ENCODE measurements at places on chromosomes 1 and 21.

GRCh38 chr1:38860454-38860795 is 853 bp upstream of the RRAGC start:
- no peak for DNase-seq

DNA sequence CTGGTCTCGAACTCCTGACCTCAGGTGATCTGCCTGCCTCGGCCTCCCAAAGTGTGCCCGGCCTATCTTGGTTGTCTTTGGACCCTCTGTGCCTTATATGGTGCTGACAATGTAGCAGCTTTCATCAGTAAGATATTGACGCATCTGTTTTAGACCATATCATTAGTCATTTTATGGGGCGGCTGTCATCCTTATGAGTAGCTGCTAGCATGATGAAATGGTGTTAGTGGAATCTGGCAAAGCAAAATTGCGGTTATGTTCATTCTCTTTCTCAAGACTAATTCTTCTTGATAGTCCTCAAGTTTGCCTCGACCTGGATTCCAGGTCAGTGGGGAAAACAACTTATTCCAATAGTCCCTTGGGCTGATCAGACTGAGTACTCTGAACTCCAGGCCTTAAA is 199.9 kb downstream of the PRDM2 start:
- no peak for DNase-seq

- no peak for DNase-seq
Measured at GRCh38 chr21:35394634-35395369, 345.7 kb upstream of the RUNX1 start.

GRCh38 chr1:84876353-84876752 is 16.7 kb downstream of the LPAR3 start:
- no peak for DNase-seq

- no peak for DNase-seq
Measured at GRCh38 chr1:8684590-8684989, 132.8 kb downstream of the RERE start.

DNA sequence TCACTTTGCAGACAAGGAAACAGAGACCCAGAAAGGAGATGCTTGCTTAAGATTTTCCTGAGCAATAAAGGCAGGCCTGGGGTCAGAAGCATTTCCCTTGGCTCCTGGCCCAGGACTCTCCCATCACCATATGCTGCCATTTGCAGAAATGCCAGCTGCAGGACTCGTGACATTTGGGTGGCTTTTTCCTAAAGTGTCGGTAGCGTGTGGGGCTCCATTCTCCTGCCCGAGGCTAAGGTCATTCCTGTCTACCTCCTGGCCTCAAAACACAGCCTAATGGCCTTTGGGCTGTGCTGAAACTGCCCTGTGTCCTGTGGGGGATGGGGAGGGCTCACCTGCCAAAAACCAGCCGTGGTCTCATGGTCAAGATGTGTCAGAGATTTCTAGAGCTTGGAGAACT is 216.1 kb upstream of the EDN2 start:
- DNase-seq = no peak

GRCh38 chr1:94798462-94798861 is 21.7 kb upstream of the SLC44A3 start:
- no peak for DNase-seq

DNA sequence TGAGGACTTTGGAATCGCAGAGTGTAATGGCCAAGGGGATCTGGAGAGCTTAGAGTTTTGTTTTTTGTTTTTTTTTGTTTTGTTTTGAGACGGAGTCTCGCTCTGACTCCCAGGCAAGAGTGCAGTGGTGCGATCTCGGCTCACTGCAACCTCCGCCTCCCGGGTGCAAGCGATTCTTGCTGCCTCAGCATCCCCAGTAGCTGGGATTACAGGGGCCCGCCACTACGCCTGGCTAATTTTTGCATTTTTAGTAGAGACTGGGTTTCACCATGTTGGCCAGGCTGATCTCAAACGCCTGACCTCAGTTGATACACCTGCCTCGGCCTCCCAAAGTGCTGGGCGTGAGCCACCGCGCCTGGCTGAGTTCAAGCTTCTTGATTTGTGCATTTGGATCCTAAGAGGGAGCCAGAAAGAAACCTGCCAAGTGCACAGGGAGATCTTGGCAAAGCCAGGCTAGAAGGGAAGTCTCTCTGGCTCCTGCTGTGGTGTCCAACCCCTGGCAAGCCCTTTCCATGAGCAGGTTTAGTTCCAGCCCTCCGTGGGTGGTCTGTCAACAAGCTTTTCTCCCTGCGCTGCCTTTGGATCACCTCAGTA is 852 bp downstream of the FAAH start:
- no peak for DNase-seq

DNA sequence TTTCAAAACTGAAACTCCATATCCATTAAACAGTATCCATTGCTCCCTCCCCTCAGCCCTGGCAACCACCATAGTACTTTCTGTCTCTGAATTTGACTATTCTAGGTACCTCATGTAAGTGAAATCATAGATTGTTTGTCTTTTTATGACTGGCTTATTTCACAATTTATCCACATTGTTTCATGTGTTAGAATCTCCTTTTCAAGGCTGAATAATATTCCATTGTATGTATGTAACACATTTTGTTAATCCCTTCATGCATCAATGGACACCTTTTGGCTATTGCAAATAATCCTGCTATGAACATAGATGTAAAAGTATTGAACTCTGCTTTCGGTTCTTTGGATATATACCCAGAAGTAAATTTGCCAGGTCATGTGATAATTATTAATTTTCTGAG is 37.5 kb downstream of the AGO3 start:
- no peak for DNase-seq

GRCh38 chr1:24091971-24092482 is 19.9 kb downstream of the MYOM3 start:
- no peak for DNase-seq

DNA sequence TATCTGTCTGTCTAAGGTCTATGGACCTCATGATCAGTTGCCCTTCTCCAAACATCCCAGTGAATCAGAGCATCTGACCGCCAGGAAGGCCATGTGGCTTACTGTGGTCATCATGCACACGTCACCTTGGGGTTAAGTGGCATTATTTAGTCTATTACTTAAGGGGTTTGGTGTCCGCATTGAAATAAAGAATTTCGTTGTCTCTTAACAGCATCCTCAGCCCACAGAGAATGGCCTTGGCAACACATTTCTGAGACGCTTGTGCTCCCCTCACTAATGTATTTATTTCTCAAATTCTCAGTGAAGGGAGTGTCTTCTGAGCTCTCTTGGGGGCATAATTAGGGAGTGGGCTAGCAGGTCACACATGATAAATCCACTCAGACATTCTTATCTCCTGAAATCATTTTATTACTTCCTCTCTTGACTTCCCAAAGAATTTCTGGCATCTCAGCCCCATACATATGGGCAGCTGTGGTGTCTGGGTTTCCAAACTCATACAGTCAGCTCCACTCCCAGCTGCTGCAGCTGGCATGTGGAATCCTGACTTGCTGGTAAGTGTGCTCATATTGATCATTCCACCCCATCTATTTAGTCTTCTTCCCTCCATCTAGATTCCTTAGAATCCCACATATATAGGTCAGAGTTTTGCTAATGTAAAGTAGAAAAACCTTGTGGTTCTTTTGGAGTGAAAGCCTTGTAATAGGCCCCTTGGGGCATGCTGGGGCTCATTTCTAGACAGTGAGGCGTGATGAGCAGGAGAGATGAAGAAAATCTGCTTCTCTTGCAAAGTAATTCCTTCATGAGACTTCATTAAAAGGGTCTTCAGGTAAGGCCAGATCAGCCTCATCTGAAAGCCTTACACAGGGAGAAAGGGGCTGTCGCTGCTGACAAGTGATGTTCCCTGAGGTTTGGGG is 110.5 kb downstream of the HHAT start:
- no peak for DNase-seq

DNA sequence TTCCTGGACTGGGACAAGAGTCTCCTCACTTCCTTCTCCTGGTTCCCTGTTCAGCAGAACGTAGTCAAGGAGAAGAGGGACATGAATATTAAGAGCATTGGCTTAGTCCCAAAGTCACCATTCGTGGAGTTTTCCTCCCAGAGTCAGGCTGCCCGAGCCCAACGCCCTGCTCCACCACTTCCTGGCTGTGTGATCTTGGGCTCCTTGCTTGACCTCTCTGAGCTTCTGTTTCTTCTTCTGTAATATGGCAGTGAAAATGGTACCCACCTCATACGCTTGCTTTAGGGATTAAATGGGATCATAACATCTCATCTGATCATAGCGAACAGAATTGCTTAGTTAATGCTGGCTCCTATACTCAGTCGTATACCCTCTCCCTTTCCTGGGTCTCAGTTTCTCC is 12.0 kb upstream of the CASZ1 start:
- no peak for DNase-seq

- no peak for DNase-seq
Measured at GRCh38 chr1:66357478-66358197, 176.3 kb upstream of the SGIP1 start.

GRCh38 chr1:217528271-217528670 is 102.6 kb downstream of the GPATCH2 start:
- no peak for DNase-seq

DNA sequence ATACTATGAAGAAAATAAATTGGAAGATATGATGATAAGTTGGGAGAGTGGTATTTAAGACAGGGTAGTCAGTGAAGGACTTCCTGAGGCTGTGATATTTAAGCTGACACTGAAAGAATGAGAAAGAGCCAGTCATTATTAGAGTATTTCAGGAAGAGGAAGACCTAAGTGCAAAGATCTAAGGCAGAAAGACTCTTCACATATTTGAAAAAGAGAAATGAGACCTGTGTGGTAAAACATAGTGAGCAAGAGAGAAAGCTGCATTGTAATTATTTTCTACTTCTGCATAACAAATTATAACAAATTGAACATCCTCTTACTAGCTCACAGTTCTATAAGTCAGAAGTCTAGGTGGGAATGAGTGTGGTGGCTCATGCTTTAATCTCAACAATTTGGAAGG is 34.6 kb upstream of the DOCK7 start:
- no peak for DNase-seq

- no peak for DNase-seq
Measured at GRCh38 chr1:151867321-151867720, 13.8 kb upstream of the THEM5 start.

- no peak for DNase-seq
Measured at GRCh38 chr1:9890224-9890731, 19.8 kb downstream of the CTNNBIP1 start.

GRCh38 chr1:103448560-103448959 is 76.9 kb upstream of the RNPC3 start:
- no peak for DNase-seq

- DNase-seq = no peak
Measured at GRCh38 chr1:109620401-109620791, 759 bp downstream of the AMPD2 start.

DNA sequence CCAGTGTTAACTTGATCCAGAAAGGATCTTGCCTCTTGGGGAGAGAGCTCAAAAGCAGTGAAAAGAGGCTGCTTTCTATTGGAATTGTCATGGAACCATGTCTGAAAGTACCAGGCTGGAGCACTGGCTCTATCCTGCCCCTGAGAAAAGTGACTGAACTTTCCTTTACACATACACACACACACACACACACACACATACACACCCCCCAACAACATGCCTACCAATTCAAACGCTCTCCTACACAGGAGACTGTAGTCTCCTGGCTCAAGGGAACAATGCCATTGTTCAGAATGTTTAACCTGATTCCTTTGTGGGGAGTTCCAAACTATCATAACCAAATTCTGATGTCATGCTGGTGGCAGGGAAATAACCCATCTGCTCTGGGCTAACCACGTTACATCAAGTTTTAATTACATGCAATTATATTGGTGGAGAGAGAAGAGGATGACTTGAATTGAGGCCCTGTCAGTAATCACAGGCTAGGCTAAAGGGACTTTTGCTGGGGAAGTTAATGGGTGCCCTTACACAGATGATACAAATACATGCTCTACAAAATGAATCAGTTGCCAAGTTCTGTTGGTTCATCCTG is 52.3 kb upstream of the DUSP10 start:
- peak; percentile 18 for DNase-seq

DNA sequence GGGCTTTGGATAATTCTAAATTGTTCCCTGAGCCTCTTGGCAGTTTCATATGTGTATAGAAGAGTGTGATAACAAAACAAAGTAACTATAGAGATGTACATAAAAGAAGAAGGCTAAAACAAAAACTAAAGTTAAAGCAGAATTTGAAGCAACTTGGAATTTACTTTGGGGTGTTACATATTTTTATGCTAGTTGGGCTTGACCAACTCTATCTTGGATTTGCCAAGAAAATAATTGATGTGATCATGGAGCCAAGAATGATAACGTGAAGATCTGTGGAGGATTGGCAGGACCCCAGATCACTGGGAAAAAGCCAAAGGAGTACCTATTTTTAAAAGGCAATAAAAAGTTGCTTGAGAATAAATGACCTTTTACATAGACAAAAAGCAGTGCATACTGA is 206.9 kb downstream of the LMO4 start:
- no peak for DNase-seq

- no peak for DNase-seq
Measured at GRCh38 chr1:193070942-193071341, 11.5 kb downstream of the RO60 start.

DNA sequence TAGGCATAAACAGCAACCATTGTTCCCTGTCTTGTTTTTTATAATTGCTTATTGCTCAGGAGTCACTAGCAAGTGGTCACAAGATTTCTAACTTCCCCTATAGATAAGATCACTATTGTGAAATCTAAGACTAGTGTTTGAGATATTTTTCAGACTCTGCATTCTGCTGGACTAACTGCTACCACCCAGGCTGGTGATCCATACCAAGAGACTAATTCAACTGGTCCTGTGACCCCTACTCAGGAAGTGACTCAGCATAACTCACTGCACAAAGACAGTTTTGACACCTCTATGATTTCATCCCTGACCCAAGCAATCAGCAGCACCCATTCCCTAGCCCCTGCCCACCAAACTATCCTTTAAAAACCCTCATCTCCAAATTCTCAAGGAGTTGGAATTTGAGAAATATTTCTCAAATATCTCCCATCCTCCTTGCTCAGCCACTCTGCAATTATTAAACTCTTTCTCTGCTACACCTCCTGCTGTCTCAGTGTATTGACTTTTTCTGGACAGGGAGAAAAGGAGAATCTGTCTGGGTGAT is 52.7 kb downstream of the TRIM33 start:
- no peak for DNase-seq

- DNase-seq = no peak
Measured at GRCh38 chr1:82108843-82109242, 308.1 kb downstream of the ADGRL2 start.

- no peak for DNase-seq
Measured at GRCh38 chr1:150280138-150280707, 2.1 kb upstream of the CIART start.

- no peak for DNase-seq
Measured at GRCh38 chr1:20511518-20512428, 3.8 kb upstream of the MUL1 start.
